ENCODE measurements at places on chromosomes 3 and 15. TPM values are rescaled to one million over a fixed set of nuclear protein-coding genes. Genes with fewer than 3 reads are reported as not detected.

DNA sequence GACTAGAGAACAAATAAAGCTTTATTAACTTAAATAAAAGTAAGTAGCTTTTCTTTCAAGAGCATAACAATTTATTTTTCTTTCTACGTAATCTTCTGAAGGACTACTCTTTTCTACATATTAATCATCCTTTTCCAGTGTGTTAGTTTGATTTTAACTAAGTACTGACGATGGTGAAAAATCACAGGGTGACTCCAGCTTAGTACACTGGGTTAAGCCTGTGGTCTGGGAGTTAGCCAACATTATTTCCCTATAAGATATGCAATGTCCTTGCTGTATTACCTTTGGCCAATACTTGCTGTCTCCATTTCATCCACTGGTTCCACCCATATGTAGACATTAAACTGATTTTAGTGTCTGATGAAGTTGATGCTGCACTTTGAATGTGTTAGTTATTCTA, 508.6 kb upstream of the SUCLG2 start:
- no peak for DNase-seq

- no peak for DNase-seq
Measured at GRCh38 chr15:94411846-94412245, 180.5 kb downstream of the MCTP2 start.

The NPAP1 gene
- total RNA-seq = 0.14 TPM

The ADAMTS9 gene
- 9.5 TPM for total RNA-seq

The MNS1 gene
- total RNA-seq = 4.6 TPM

- no peak for DNase-seq
Measured at GRCh38 chr3:28743831-28744230, 395.2 kb upstream of the AZI2 start.

The IL1RAP gene
- 2.6 TPM for total RNA-seq

DNA sequence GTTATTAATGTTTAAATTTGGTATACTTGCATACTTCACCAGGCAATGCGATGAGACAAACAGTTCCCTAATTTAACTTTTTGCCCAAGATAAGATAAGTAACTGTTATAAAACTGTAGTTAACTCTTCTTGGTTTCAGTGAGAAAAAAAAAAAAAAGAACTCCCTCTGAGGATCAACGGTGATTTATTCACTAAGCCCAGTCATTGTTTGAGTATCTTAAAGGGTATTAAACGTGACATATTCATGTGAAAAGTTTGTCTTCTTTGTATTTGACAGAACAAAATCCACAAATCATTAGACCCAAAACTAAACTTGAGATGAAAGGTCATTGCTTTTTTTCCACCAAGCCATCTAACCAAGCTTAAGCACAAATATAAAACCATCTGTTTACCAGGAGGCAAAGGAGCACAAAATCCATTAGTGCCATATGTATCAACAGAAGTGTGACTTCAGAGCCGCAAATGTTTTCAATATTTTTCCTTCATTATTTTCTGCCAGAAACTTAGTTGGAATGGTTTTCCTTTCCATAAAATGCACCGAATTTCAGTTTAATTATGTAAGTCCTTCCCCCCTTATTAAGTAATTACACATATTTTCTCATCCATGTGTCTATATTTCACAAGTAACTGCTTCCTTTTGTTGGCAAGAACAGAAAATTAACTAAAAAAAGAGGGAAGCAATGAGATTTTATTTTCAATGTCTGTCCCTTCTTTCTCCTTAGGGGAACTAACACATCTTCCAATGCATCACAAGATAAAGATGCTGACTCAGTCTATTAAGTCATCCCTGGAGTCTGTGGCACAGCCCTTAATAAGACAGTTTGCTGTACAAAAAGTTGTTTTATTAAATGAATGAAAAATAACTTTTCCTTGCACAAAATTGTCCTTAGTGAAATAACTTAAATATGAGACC, 92.2 kb upstream of the RAP2B start:
- DNase-seq = no peak

DNA sequence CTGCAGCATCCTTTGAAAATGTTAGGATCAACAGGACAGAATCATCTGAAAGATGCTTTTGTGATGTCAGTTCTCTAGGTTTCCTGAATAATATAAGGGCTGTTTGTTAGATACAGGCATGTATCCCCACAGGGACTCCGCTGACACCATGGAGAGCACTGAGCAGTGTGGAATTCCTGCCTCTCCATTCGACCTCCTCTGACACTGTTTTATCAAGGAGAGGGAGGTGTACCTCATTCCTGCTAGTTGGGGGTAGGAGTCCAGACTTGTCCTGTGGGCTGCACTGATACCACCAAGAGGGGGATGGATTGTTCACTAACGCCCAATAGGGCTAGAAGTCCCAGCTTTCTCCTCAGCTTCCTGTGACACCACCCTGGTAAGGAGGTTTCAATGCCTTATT, 46.6 kb downstream of the LARS2 start:
- DNase-seq = no peak

GRCh38 chr3:54642147-54642546, 285.7 kb downstream of the LRTM1 start:
- peak; percentile 35 for DNase-seq

The P3H2 gene
- total RNA-seq = 280 TPM

The FILIP1L gene
- total RNA-seq = 2.1 TPM

The HCN4 gene
- total RNA-seq = 3.1 TPM

DNA sequence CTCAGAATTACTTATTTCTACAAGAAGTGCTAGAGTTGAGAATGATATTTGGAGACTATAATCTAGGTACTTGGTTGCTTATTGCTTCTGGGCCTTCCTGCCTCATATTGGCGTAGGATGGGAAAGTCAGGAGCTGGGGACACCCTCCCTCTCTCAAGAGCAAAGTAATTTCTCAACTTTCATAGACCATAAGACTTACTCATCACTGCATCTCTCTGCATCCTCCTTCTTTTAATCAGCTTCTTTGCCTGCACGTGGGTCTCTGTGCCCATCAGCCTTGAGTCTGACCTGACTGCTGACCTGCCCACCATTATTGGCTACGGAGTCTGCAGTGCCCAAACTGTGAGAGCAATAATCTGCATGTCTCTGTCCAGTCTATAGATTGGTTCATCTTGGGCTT, 27.3 kb upstream of the XIRP1 start:
- DNase-seq = no peak

The ACP3 gene
- 24.6 TPM for total RNA-seq

DNA sequence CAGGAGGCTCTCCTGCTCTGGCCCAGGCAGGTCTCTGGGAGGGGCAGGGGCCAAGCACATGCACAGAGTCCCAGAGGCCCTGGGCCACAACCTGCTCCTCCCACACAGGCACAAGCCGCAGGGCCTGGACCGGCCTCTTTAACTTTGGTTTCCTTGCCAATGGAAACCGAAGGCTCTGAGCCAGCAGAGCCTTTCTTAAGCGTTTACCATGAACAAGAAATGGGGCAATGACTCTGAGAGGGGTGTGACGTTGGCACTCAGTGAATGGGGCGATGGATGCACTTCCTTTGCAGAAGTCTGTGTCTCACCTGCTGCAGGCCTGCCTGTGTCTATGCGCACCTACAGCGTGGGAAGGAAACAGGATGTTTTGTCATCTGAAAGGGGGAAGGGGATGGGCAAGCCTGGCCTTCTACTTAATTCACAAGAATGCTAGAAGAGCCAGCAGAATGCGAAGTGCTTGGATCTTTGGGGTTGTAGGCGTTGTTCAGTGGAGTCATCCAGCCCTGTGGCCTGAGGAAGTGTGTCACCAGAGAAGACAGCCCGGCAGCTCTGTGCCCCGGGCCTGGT, 41.8 kb downstream of the IFT122 start:
- DNase-seq = peak; percentile 61

The TM4SF18 gene
- total RNA-seq = 0.62 TPM

GRCh38 chr3:25901796-25902195, 111.9 kb downstream of the OXSM start:
- no peak for DNase-seq

DNA sequence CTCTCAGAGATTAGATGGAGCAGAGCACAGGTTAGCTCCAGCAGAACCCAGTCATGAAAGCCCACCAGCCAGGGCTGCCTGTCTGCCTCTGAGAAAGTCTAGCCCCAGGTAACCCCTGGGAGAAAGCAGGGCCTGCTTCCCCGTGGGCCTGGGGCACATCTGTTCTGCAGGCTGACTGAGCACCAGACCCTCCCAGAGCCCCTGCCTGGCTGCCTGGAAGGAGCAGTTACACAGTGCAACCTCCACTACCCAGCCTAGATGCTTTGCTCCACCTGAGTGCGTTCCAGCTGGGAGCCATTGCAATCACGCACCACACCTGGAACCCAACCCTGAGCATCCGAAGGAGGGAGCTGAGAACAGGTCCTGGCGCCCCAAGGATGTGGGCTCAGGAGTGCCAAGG, 24.7 kb upstream of the OR5K4 start:
- DNase-seq = no peak

The AMT gene
- total RNA-seq = 43.0 TPM

GRCh38 chr3:71972031-71972430, 187.1 kb upstream of the PROK2 start:
- DNase-seq = no peak

- no peak for DNase-seq
Measured at GRCh38 chr3:46986055-46986730, 6.7 kb downstream of the NBEAL2 start.

GRCh38 chr3:125108833-125109535, 53.2 kb upstream of the HEG1 start:
- no peak for DNase-seq

The GOLGA8S gene
- 0.09 TPM for total RNA-seq

The MOBP gene
- 7.1 TPM for total RNA-seq

DNA sequence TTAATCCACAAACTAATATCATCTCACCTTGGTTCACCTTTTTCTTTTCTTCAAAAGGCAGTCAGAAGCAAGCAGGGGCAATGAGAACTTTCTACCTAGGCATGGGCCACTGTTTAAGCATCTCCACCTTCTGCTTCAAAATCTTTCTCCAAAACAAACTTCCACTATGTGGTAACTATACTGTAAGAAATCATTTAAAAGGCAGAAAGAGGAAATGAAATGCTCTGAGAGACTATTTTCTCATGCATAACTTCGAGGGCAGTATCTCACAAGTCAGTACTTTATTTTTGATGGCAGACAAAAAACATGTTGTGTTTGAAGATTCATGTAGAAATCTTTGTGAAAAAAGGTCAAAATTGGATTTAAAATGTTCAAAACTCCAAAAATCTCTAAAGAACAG, 419.7 kb downstream of the ZBTB20 start:
- no peak for DNase-seq

GRCh38 chr3:116930786-116931185, 221.2 kb downstream of the TUSC7 start:
- no peak for DNase-seq

DNA sequence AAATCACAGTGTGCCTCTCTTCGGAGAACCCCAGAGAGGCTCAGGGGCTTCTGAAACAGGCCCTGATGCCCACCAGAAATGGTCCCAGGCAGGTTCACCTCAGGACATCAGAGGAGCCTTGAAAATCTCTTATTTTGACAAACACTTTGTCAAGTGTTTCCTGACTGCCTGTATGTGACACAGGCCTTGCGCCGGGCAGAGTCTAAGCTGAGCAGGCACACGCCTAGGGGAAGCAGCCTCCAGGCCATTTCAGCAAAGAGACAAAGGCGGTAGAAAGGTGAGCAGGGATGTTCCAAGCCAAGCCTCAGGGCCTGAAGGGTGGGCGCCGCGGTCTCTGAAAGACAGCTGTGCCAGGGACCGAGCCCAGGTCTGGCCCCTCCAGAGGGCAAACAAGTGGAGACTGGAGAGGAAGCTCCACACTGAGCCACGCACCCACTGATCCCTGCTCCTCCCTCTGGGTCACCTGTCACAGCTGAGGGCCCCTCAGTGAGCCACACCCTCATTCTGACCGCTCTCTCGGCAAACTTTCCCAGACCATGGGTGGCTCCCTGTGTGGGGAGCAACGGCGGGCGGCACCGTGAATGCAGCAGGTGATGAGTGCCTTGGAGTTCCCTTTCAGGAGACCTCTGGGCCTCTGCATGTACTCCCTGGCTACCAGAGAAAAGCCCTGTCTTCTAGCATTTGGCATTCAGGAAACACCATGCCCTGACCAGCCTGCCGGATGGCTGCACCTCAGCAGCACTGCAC, 136.1 kb downstream of the ADAMTS17 start:
- DNase-seq = peak; percentile 17

DNA sequence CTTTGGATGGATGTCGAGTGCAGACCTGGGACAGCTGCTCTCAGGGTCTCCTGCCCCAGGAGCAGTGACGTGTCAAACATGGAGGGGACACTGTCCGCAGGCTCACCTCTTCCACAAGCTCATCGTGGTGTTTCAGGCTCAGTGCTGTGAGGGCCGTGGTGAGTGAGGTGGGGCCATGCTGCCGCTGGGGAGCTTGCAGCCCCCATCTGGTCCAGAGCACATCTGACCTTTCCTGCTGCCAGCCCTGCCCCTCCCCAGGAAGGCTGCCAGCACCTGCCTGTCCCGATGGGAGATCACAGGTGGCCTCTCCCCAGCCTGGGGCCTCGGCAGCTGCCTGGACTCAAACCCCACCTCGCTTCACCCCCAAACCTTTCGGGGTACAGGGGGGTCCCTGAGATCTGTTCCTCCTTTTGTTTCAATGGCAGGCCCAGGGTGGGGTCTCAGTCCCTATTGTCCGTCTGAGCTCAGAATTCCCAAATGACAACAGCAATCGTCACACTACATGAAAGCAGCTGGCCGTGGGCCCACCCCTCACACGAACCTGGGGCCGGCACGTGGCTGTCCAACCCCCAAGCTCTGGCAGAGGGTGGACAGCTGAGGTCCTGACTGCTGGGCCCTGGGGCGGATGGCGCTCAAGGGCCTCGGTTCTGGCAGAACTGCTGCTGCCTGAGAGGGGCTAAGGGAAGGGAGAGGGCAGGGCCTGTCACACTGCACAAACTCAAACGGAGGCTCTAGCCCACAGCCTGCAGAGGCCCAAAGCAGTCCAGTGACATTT, 65.0 kb upstream of the RPL32 start:
- no peak for DNase-seq

GRCh38 chr3:169060037-169060436, 603.5 kb downstream of the MECOM start:
- no peak for DNase-seq

- no peak for DNase-seq
Measured at GRCh38 chr15:68259883-68260282, 17.7 kb upstream of the FEM1B start.

- DNase-seq = no peak
Measured at GRCh38 chr15:70092464-70093027, 5.2 kb downstream of the TLE3 start.

DNA sequence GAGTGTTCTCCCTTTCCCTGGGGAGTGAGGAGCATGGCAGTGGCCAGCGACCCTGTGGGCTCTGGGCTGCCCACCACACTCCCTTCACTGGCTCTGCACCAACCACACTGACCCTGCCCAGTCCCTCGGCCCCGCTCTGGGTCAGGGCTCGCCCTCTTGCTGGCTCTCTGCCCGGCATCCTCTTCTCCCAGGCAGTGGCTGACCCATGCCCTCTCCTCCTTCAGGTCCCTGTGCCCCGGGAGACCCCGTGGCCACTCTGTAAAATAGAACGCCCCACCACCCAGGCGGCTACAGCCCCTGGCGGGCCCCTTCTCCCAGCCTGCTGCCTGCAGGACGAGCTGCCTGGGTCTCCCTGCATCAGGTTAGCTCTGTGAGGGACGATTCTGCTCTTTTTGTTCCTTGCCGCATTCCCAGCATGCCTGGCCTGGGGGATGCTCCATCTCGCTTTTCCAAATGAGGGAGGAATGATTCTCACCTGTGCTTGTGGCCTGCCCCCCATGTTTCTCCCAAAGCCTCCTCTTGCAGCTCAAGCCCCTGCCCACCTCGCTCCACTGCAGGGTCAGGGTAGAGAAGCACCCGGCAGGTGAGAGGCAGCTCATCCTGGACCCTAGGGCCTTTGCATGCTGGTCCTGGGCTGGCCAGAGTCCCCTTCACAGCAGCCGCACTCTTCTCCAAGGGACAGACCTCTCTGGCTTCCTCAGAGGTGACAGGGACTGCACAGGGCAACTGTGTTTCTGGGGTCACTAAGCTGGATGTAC, 14.5 kb upstream of the CFAP100 start:
- no peak for DNase-seq

GRCh38 chr3:56453011-56453410, 15.3 kb downstream of the ERC2 start:
- no peak for DNase-seq

Data from endodermal cell (in vitro differentiated cells).